ENCODE measurements at places on chromosomes 12 and 14.

DNA sequence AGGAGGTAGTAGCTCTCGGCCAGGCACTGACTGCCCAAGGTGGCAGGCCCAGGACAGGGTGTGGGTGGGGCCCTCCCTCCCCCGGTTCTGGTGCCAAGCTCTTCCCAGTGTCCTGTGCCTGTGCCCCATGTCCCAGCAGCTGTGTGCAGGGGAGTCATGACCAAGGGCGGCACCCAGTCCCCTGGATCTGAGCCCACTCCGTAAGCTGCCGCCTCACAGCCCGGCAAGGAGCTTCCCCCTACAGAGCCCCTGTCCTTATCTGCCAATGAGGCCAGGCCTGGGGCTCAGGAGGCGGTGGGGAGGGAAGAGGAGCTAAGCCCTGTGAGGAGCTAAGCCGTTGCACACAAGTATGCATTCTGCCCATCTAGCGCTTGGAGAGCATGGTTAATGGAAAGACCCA, 5.6 kb upstream of the C14orf180 start:
- no peak for DNase-seq

GRCh38 chr14:20873370-20874177, 17.6 kb upstream of the RNASE3 start:
- peak; percentile 68 for DNase-seq

DNA sequence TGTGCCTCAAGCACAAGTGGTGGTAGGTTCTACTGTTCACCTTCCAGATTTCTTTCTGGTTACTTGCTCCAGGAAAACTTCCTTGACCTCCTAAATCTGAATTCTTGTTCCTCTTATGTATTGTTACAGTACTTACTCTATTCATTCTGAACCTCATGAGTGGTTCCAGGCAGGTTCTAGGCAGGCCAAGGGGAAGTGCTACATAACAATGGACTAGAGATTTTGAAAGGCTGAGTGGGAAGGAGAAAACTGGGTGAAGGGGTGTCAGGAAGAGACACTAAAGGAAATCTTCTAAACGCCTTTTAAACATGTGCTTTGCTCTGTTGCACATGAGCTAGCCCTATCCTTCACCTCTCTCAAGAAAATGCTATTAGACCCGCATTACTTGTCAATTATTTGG, 1.6 kb downstream of the YARS2 start:
- DNase-seq: no peak

GRCh38 chr12:66774929-66775328, 96.1 kb upstream of the GRIP1 start:
- no peak for DNase-seq

- no peak for DNase-seq
Observed at GRCh38 chr12:100733817-100734593, 60.6 kb upstream of the ANO4 start.

GRCh38 chr12:132222096-132222807, 78.0 kb downstream of the NOC4L start:
- DNase-seq: no peak

All from KG1 (cell line).